ENCODE measurements at places on chromosomes 7 and 10.

DNA sequence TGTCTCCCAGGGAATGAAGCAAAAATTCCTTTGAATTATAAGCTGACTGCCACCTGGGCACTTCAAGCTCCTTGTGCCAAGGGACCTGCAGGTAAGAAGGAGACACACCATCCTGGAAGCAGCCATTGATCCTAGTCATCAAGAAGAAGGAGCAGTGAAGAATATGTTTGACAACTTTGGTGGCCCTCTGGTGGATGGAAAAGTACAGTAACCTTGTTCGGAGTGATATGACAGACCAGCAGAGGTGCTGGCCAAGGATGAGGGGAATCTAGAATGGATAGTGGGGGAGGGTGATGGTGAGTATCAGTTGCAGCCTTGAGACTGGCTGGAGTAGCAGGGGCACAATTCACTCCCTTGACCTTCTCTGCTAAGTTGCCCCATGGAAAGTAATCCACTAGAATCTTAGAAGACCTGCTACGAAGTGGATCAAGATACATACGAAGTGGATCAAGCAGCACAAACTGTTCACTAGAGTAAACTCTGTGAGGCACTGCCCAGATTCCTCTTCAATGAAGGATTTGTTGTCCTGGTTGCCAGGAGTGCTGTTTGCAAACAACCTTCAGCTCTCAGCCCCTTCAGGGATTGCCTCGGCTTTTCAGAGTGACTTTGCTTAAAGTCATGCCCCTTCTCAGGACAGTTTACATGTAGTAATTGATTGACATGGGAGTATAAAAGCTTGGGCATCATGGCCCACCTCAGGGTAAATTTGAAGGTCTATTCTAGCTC is 44.8 kb upstream of the ORC5 start:
- DNase-seq, result no peak

DNA sequence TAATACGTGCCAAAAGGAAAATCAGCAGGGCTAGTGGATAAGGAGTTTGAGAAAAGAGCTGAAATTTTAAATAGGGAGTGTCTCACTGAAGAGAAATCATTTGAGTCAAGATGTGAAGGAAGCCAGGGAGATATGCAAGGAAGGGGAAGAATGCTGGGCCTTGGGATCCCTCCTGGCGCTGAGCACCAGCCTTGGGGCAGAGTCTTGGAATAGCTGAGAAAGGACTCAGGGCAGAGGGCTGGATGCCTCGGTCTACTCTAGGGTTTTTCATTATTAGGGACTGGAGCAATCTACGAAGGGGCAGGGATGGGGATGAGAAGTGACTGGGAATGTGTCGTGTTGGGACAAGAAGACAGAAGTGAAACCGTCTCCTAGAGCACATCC is 484 bp downstream of the ZWINT start:
- DNase-seq, result no peak

- no peak for DNase-seq
These were observed 6.3 kb downstream of the ZNF212 start for GRCh38 chr7:149245744-149246143.

DNA sequence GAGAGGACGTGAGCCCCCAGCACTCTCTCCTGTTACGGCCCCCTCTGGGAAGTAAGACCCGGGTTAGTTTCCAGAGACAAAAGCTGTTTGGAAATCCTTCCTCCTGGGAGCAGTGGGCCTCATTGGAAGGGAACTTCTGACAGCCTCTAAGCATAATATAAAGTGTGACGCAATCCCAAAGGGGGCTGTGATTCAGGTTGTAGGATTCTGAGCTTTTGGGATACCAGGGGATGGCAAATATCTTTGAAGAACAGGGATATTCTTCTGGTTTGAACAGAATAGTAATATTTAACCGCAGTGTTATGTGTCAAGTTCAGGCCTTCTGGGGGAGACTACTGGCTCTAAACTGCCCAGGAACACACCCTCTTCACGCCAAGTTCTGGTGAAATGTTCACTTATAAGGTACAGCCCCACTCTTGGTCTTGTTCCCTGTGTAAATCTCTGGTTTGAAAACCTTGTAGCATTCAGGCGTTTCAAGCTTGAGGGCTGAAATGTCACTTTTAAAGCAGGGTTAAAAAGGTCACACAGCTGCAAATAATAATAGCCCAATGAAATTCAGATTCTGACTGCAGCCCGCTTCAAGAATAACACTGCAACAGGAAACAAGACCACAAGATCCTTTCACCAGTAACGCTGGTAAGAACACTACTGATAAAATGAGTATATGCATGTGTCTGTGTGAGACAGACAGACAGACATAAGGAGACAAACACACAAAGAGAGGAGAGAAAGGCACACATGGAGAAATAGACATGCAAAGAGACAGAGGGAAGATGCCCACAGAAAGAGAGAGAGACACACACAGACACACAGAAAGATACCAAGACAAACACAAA is 69.0 kb downstream of the CREB5 start:
- DNase-seq, result no peak

DNA sequence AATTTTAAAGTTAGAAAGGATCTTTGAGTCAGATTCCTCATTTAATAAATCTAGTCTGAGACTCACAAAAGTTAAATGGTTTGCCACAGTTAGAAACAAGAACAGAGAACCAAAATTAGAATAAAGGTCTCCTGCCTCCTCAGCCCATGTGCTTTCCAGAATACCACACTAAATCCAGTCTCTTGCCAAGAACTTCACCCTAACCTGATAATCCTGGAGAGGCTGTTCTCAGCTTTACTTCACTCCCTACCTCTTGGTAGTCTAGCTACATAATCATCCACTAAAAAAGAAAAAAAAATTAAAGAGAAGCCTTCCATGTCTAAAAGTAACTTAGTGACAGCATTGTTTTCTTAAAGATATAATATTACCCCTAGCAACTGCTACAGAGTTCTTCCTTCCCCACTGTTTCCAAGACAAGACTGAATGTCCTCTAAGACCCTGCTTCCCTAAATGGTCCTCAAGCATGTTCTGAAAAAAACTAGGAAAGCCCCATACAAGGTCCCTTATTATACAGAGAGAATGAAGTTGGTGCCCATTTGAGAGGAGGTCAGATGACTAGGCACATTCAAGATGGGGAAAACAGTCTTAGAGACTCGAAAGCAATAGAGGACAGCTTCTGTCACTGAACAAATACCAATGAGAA is 56.8 kb downstream of the ZNF438 start:
- no peak for DNase-seq

DNA sequence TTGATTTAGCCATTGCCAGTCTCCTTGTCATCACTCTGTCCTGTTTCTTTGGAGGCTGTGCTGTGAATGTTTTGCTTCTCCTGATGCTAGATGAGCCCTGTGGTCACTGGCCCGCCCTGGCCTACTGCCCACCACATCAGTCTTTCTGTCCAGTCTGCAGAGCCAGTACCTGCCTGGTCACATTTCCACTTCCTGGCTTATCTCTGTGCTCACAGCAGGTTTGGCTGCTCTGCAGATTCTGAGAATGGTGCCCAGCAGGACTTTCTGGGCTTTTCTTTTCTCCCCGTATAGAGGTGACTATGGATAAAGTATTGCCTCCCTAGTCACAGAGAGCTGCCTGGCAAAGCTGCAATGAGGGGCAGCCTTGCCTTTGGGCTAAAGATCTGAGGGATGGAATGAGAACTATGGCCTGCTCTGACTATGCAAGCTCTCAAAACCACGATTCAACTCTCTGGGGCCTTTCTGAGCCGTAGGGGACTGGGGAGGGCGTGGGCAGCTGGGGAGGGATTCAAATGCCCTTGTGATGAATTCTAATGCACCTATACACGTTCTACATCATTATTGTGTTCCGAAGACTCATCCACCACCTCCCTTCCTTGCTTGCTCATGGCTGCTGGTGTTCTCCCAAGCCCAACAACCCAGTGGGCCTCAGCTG is 410.4 kb upstream of the NPVF start:
- DNase-seq, result no peak

DNA sequence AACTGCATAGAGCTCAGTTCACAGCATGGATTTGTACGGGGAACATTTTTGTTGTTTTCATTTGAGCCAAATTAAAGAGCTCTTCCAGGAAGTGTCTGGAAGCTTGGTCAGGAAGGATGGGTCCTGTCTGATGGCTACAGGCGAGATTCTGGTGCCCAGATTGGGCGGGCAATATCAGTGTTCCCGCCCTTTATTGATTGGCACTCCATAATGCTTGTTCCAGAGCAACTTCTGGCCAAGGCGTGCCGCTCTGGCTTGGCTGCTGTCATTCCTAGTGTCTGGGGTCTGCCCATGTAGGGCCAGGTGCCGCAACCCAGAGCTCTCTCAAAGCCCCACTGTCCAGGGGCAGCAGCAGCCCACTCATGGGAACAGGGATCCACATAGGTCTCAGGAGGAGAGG is 45.9 kb downstream of the RAMP3 start:
- DNase-seq, result no peak

- DNase-seq, result no peak
These were observed 13.5 kb downstream of the MYOF start for GRCh38 chr10:93468461-93469213.

DNA sequence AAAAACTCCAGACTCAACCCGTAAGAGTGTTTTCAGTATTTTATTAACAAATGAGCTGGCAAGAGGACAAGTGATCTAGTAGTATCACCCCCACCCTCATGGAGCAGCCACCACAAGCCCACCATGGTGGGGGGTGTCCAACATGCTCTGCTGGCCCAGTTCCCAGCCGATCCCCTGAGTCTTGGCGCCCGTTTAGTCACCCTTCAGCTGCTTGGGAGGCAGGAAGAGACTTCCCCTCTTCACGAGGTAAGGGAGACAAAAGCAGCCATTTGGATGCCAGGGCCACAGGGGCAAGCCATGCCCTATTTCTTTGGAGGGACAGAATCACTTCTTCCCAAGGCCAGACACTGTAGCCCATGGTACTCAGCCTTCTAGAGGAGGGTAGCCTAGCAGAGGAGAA is 54.1 kb downstream of the NOD1 start:
- no peak for DNase-seq

DNA sequence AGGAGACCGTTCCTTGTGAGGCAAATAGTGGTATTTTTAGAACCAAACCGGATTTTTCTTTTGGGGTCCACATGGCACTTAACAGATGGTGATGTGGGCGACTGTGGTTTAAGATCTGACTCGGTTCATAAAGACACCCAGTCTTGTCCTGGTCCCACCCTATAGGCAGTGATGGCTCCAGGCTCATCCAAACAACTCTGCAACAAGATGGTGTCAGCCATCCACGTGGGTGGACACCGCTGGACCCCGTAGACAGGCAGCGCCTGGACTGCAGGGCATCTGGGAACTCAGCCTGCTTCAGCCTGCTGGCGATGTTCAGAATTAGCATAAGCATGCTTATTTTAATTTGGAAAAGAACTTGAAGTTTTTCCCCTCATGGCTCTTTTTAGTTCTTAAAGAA is 258.4 kb upstream of the FZD1 start:
- DNase-seq, result no peak

DNA sequence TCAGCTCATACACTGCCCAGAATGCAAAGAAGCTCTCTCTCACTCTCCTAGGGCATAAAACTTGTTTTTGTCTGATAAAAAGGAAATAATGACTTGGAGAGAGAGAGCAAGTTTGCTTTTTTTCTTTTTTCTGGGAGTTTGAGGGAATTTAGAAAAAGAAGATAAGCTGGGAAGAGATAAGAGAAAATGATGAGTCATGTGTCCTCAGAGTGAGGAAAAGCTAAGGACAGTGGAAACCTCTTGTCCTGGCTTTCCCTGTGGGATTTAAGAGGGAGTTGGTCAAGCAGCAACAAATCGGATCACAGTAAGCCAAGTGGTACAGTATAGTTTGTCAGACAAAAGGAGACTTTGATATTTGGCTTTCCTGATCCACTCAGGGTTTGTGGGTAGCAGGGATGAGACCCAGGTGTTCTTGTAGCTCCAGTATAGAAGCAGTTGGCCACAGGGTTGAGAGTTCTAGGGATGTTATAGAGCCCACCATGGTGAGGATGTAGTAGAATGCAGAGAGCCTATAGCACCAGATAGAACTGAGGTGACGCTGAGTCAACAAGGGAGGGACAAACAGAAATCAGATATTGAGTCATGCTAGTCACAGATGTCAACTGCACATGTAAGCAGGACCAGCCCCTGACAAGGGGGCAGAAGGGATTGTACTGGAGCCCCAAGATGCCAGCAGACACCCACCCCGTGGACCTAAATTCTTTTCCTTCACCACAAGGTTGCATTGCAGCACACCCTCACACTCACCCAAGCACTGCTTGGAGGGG is 219.3 kb upstream of the TAC1 start:
- DNase-seq, result no peak

DNA sequence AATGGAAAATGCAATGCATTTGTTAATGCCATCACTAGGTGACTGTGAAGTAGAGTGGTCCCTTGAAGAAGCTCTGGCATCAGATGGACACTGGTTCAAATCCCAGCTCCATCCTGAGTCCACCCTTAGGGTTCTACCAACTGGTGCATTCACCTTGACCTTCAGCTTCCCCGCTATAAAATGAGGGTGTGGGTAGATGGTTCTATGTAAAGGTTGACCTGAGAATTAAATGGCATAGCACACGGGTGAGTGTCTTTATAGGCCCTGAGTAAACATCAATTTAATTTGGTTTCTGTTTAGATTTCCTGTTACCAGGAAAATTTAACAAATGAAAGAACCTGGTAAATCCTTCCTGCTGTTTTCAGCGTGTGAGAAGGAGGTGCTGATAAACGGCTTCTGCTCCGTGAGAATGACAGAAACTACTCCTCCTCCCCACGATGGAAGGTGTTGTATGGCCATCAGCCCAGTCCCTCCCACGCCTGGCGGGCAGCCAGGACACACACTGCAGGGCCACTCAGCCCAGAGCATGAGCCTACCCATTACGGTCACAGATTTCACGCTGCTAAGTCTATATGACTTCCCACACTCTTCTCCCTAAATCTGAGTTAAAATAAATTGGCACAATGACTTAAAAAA is 210.1 kb downstream of the TNS3 start:
- no peak for DNase-seq

Data from activated naive CD8-positive, alpha-beta T cell treated with anti-CD3 and anti-CD28 coated beads, Interleukin-2, amount 50 U/mL, for 16 hours (primary cell).